ENCODE measurements at places on chromosomes 12 and 14. TPM values are rescaled to one million over a fixed set of nuclear protein-coding genes. Genes with fewer than 3 reads are reported as not detected.

KERA gene
- total RNA-seq, result not detected

MANSC4 gene
- not detected for total RNA-seq

PRR4 gene
- 0.20 TPM for total RNA-seq

MYF5 gene
- not detected for total RNA-seq

TSHR gene
- total RNA-seq, result not detected

HCAR3 gene
- not detected for total RNA-seq

MUCL1 gene
- not detected for total RNA-seq

TOMM20L gene
- not detected for total RNA-seq

DEGS2 gene
- not detected for total RNA-seq

KRT72 gene
- total RNA-seq, result not detected

C1QL4 gene
- not detected for total RNA-seq

CLEC6A gene
- total RNA-seq, result not detected

TROAP gene
- total RNA-seq, result 26.0 TPM

PRKD1 gene
- 7.8 TPM for total RNA-seq

ANO4 gene
- total RNA-seq, result 0.25 TPM
